Spinal cord (tissue), 10 donors: ENCODE measurements at places on chromosomes 5 and 9. TPM values are rescaled to one million over a fixed set of nuclear protein-coding genes. Genes with fewer than 3 reads are reported as not detected.

DNA sequence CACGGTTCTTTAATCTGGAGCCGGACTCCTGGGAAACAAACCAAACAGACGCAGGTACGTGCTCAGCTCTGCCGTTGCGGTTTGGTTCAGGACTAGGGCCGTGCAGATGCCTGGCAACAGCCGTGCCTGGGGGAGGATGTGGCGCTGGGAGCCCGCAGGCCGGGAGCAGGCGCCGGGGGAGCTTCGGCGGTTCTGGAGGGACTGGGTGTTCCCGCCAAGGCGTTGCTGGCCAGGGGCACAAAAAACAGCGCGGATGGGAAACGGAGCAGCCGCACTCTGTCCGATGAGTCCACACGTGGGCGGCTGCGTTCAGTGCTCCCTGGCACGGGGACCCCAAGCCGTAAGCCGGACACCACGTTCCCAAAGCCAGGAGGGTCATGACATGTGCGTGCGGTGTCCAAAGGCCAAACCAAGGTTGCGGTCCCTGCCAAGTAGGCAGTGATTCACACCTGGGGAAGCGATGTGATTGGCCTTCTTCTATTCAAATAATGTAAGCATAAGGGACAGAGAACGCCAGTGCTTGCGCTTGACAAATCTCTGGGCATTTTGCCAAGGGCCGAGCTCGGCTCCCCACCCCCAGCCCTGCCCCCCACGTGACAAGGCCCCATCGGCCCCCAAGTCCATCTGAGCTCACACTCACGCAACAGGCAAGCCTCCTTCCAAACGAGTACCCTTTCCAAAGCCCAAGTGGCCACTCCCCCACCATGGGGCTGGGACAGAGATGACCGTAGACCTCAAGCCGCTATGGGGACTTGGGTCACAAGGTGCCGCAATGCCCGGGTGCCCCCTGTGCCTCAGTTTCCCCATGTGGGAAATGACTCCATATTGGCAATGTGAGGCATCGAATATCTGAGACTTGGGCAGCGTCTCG, 49.7 kb upstream of the NKD2 start:
- no peak for DNase-seq

DNA sequence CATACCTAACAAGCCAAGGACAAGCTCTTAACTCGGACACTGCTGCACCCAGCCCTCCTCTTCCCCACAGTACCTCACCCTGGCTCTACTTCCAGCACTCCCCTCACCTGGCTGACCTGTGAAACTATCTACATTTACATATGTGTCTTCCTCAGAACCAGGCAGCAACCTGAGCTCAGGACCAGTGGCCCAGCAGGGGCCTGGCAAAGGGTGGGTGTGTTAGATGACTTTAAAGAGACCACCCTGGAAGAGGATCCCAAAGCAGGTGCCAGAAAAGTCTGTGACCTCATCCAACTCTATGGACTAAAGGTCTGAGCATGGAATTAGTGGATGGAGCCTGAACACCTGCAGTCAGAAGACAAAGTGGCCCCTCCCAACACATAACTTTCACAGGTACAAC, 400.9 kb downstream of the SPOCK1 start:
- no peak for DNase-seq

GRCh38 chr5:64437496-64437895, 68.3 kb upstream of the RGS7BP start:
- DNase-seq, result no peak

GRCh38 chr9:138047469-138048040, 170.0 kb downstream of the CACNA1B start:
- DNase-seq, result no peak

FOXD4 gene
- polyA plus RNA-seq, result 1.9 TPM

DNA sequence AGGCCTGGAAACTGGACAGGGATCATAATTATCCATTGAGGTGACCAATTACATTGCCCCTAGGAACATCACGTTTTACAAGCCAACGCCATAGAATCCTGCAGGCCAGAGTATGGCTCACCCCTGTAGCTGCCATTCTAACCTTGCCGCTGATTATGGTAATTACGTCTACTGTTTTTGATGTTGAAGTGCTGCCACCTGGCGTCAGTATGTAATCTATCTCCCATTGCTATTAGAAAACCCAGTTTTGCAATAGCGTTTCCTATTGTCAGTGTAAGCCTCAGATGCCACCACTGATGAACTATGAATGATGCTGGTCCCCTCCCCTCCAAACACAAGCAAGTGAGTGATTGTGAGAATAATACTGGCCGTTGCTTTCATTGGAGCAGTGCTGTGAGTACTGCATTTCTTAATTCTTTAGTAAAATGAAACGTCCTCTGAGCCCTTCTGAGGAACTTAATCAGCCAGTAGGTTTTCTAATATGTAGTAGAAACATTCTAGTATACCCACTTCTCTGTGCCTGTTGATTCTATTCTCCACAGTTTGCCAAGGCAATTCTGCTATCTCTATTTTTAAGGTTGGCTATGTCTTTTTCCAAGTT, 100.5 kb upstream of the NMUR2 start:
- DNase-seq, result peak; percentile 64

UBE2QL1 gene
- 52.1 TPM for polyA plus RNA-seq
